ENCODE measurements at places on chromosomes 6 and 20.
A peak's percentile ranks its signal among the peaks of the same experiment; 100 is the strongest.

GRCh38 chr20:7637184-7637583, 303.1 kb downstream of the HAO1 start:
- DNase-seq, result no peak

DNA sequence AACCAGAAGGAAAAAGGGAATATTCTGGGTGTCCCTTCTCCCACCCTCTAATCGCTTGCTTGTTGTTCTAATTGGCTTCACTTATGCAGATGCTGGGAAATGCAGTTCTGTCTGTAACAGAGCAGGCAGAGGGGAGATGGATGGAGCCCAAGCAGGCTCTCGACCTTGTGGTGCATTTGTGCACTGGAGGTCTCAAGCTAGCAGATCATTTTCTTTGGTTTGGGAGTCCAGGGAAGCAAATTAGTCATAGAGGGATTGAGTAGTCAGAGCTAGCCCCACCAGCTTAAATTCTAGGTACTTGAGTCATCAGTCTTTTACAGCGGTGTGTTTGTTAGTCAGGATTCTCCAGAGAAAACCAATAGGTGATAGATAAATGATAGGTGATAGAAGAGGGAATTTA, 234.7 kb upstream of the ECI2 start:
- DNase-seq, result no peak

DNA sequence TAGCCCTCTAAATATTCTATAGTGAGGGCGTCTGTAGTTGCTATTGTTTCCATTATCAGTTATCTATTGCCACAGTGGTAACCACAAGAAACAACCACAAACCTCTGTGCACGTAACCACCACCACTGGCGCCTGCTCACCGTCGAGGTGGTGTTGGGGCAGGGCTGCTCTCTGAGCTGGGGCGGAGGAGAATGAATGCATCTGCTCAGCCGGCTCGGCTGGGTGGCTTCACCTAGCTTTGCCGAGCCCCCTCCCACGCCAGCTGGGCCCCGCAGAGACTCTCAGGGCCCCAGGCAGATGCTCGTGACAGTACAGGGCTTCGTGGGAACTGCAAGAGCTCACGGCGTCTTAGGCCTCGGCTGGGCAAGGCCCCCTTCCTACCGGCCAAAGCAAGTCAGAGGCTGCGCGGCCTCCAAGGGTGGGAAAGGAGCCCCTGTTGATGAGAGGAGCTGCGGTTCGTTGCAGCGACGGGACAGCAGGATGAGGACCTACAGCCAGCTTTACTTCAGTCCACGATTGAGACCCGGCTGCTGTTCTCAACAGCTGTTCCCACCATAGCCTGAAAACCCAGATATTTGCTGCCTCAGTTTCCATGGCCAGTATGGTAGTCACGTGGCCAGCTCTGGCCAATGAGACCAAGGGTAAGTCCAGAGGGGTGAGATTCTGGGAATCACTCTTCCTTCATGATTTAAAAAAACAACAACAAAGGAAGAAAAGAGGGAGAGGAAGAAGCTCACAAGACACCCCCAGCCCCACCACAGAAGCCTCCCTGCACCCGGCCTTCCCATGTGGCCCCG, 120.2 kb upstream of the AFDN start:
- no peak for DNase-seq

DNA sequence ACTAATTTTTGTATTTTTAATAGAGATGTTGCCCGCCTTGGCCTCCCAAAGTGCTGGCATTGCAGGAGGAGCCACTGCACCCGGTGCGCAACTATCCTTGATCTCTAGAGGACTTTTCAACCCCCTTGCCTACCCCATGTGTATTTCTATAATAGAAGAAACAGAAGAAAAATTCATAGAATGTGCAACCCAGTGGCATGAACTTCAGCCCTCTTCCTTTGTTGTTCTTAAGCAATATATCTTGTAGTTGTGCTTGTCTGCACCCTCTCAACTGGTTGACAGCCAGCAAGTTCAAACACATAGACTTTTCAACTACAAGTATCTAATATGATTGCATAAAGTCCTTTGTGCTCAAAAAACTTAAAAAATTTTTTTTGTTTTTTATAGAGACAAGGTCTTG, 72.3 kb upstream of the NCOA3 start:
- no peak for DNase-seq

DNA sequence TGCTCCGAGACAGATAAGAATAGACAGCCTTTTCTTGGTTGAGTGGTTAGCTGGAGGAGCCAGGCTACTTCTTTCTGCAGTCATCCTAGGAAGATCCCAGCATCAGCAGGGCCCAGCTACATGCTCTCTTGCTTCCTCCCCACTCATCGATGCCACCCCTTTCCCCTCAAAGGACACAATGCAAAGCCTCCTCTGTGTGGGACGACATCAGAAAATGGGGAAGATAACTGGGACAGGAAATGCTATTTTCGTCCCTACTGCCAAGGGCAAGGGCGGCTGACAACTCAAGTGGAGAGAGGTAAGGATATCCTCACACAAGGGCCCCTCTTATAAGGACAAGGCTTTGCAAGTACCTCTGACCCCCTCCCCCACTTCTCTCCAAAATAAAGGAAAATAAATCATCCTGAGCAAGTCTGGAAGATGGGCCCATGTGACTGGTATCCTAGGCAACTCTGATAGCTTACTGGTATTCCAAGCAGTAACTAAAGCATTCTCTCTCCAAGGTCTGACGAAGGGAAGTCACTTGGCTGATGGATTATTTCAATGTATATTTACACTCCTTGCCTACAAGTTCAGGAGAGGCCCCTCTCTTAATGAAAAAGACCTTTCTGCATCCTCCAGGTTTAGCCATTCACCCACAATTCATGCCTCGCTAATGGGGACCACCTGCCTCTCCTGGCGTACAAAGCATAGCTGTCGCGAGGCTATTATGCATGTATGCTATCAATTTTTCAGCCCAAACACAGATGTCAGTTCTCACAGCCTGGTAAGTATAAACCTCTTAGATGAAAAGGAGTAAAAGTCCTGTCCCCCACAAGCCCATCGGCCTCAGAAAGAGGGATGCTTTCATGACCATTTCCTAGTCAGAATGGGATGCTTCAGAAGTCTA, 11.3 kb downstream of the ELMO2 start:
- peak; percentile 71 for DNase-seq

- DNase-seq, result no peak
These were observed 379.5 kb upstream of the SULF2 start for GRCh38 chr20:48164566-48165400.

DNA sequence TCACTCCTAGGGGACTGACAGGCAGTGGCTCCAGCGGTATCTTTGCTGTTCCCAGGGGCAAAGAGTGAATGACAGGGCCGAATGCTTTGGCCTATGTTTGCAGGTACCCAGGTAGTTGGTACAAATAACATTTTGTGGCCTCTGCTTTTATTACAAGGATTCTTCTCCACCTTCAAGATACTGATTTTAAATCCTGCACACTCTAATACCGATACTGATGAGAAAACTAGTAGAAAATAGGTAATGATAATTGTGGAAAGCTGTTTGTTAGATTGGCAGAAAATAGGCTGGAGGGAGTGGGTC, 772 bp downstream of the HINT3 start:
- no peak for DNase-seq

DNA sequence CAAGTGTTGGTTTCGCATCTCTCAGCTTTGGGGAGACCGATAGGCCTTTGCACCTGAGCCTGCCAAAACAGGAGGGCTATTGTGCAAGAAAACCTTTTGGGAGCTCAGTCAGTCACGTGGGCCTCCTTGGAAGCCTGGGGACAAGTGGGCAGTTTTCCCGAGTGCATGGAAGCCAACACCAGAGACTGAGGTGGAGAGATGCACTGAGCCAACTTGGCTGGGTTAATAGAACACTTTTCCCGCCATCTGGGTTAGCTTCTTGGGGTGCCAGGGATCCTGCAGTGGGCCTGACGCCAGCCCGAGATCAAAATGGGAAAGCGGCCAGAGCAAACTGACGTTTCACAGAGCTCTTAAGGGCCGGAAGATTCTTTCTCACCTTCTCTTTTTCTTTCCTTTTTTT, 2.8 kb upstream of the OOEP start:
- no peak for DNase-seq

DNA sequence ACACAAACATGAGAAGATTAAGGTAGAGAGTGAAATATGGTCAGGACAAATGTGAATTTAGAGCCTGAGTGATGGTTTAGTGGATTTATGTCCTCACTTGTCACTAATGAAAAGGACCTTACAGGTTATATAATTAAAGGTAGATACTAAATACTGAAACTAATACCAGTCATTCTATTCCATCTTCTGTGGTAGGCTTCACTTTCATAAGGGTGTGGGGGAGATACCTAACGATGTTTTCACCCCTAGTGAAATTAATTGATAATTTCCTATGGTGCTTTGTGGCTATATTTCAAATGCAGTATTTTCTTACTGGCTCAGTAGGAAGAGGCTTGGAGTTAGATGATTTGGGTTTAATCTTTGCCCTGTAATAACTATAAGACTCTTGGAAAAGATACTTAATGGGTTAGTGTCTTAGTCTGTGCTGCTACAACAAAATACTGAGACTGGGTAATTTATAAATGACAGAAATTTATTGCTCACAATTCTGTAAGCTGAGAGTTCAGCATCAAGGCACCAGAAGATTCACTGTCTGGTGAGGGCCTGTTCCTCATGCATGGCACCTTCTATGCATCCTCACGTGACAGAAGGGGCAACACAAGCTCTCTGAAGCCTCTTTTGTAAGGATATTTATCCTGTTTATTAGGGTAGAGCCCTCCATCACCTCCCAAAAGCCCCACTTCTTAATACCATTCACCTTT, 21.3 kb downstream of the RNF217 start:
- DNase-seq, result no peak

DNA sequence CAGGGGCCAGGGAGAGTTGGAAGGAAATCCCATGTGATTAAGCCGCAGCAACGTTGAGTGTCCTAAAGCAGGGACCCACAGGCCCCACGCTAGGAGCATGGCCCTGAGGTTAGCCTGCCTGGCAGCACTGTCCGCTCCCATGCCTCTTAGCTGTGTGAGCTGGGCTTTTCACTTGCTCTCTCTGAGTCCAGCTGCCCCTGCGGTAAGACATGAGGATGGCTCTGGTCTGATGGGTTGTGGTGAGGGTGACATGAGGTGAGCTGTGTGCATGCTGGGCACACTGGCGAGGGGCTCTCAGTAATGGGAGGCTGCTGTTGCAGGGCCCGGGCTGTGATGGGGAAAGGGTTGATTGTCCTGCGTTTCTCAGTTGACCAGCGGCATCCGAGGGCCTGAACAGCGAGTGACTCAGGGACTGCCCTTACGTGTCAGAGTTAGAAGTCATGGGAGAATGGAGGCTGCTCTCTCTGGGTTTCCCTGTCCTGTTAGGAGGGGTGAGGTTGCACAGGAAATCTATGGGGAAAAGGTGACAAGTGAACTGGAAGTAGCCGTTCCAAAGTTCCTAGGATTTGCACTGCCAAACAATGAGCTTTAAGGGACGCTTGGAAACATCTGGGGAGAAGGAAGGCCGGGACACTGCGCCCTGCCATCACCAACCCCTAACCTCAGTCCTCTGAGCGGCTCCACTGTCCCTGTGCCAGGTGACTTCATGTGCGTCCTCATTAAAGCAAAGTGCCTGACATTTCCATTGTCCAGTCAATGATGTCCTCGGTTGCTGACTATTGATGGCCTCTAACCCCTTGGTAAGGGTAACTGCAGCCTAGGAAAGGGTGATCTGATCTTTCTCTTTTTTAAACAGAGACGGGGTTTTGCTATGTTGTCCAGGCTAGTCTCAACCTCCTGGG, 51.3 kb downstream of the ADNP start:
- no peak for DNase-seq

- DNase-seq, result no peak
These were observed 89.0 kb upstream of the CEP85L start for GRCh38 chr6:118740372-118740771.

DNA sequence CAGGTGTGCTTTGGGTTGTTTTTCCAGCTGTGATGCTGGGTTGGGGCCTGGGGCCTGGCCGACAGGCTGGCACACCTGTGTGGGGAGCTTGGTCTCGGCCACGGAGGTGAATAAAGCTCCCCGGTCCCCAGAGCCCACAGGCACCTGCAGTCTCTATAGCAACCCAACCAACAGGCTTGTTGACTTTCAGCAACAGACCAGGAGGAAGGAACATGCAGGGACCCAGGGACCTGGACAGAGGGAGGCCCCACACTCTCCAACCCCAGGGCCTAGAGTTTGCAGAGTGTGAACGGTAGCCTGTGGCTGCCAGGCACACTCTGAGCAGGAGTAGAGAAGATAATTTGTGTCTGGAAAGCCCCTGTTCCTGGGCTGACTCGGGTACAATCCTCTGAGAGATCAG, 14.6 kb upstream of the SYNJ2 start:
- DNase-seq, result no peak

- no peak for DNase-seq
These were observed 315.1 kb downstream of the THBS2 start for GRCh38 chr6:168938546-168938945.

DNA sequence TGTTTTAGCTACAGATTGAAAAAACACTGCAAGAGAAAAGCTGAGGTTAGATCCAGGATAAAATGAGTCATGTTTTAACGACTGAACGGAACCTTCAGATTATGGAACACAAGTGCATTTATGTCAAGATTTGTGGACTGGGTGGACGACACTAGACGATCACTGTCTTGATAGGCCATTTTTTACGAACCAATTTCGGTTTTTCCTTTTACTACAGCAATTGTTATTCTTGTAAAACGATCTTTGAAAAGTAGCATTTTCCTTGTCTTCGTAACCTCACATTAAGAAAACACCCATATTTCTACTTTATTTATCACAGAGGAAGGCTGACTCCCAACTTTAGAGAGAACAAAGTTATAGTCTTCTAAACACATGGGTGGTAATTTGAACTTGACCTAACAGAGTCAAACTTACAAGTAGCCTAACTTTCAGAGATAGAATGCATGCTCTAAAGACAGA, 294.2 kb upstream of the TCF21 start:
- DNase-seq, result no peak

- no peak for DNase-seq
These were observed 512.7 kb downstream of the PREX1 start for GRCh38 chr20:48314925-48315592.

GRCh38 chr20:50186987-50187402, 3.6 kb upstream of the CEBPB start:
- no peak for DNase-seq

DNA sequence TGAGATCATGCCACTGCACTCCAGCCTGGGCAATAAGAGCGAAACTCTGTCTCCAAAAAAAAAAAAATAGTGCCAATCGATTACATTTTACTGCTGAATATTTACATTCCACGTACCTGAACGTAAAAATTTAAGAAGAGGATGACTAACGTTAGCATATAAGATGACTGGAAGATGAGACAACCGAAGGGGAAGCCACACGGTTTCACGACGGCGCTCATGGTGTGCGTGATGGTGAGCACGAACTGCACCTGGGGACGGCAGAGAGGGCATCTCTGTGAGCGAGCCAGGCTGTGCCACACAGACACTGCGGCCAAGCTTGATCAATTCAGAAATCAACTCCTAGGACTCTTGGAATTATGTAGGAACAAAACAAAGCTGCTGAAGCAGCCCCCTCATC, 54.5 kb downstream of the ELOVL2 start:
- no peak for DNase-seq

GRCh38 chr6:29561091-29561490, 1.6 kb upstream of the UBD start:
- no peak for DNase-seq

DNA sequence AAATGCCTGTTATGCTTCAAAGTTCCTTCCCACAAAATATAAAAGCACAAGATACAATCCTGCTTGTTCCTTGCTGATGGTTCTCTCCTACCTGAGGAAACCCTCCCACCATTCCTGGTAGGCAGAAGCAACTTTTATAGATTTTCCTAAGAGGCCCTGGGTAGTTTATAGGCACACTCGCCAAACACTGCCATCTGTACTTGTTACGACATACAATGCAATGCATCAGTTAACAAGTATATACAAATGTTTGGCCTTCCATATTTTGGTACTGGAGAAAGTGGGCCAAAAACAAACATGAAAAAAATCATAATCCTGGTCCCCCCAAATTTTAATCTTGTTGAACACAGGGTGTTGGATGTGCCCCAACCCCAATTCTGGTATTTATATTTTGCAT, 16.6 kb downstream of the MCM9 start:
- DNase-seq, result no peak
